Hindlimb muscle (tissue), 1 donor: ENCODE measurements at places on chromosomes 11 and 22. TPM values are rescaled to one million over a fixed set of nuclear protein-coding genes. Genes with fewer than 3 reads are reported as not detected.

DNA sequence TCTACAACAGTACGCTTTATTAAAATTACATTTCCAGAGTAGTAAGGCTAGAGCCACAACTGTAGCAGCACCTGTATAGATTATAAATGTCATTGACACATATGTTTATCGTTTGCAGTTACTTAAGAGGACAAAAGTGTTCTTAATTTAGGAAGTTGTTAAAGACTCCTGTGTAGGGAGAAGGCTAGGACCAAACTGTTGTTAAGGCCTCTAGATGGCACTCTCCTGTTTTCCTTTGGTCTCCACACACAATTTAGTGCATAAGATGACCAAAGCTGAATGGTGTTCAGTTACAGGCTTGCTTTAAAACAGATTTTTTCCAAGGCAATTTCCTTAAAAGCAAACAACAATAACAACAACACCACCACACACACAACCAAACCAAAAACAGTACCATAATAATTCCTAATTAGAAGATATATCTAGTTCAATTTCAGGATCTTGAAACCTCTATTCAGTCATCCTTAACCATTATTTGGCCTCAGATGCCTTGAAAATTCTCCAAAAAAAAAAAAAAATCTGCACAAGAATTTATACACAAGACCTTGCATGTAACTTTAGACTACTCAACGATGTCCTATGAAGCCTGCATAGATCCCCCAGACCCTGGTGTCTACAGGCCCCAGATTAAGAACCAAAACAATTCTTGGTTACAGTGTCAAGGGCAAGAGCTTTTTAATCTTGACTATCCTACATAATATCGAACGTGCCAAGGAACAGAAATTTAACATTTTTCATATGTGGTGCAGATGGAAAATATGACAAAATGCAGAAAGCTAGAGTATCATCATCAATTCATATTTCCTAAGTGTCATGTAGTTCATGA is 42.6 kb upstream of the APOA1 start:
- peak; percentile 58 for DNase-seq

DNA sequence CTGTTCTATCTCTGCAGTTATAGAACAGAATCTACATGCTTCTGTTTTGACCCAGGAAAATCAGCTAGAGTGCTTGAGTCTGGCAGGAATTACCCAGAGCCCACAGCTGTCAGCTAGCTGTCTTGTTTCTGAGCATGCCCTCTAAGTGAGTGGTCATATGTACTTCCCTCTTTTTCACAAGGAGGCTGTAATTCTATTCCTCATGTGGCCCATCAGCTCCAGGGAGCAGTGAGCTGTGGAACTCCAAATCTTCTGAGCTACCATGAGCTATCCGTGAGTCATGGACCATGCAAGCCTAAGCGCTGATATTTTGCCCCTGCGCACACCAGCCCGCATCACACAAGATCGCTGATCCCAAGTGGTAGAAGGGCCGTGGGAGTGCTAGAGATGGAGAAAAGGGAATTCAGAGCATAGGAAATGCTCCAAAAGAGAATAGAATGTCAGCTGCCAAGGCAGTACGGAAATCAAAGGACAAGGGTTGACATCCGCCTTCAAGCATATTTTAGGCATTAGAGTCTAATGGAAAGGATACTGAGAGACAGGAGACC is 5.4 kb downstream of the FJX1 start:
- DNase-seq, result no peak

DNA sequence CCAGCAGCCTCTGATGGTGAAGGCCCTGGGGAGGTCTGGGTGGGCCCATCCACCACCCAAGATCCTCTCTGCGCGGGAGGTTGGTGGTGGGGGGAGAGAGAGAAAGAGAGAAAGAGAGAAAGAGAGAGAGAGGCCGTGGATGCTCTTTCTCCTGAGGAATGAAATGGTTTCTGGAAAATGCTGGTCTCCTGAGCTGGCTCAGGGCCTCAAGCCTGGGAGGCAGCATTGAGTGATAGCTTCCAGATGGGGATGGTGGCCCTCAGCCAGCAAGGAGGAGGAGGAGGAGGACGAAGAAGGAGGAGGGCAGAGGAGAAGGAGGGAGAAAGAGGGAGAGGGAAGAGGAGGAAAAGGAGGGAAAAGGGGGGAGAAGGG is 4.6 kb downstream of the TSPAN32 start:
- DNase-seq, result peak; percentile 93

DNA sequence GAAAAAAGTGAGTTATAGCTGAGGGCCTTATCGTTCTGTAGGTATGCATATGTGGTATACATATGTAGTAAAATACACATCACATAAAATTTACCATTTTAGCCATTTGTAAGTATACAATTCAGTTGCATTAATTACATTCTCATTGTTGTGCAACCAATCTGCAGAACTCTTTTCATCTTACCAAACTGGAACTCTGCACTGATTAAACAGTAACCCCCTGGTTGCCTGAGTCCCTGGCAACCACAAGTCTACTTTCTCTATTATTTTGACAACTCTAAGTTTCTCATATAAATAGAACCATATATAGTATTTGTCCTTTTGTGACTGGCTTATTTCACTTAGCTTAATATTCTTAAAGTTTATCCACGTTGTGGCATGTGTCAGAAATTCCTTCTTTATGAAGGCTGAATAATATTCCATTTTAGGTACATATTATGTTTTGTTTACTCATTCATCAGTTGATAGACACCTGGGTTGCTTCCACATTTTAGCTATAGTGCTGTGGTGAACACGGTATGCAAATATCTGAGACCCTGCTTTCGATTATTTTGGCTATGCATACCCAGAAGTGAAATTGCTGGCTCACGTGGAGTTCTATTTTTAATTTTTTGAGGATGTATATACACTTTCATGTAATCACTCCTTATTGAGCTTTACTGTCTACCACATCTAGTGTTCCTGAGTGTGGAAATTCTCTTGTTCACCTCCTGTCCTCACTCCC is 1.6 kb upstream of the DDX10 start:
- no peak for DNase-seq

DNA sequence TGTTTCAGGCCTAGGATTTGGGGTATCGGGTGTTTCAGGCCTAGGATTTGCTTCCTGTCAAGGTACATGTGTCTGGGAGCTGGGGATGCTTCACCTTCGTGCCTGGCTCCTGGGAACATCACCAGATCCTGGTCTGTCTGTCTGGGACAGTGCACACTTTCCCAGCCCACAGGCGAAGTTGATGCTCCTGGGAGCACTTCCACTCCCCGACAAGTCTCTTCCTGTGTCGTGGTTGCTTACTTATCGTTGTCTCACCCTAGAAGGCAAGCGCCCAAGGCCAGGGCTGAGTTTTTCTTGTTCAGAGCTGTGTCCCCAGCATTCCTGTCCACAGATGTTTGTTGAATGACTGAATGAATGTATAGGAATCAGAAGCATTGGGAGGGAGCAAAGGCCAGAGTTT is 71.5 kb downstream of the LINC01488 start:
- no peak for DNase-seq

DNA sequence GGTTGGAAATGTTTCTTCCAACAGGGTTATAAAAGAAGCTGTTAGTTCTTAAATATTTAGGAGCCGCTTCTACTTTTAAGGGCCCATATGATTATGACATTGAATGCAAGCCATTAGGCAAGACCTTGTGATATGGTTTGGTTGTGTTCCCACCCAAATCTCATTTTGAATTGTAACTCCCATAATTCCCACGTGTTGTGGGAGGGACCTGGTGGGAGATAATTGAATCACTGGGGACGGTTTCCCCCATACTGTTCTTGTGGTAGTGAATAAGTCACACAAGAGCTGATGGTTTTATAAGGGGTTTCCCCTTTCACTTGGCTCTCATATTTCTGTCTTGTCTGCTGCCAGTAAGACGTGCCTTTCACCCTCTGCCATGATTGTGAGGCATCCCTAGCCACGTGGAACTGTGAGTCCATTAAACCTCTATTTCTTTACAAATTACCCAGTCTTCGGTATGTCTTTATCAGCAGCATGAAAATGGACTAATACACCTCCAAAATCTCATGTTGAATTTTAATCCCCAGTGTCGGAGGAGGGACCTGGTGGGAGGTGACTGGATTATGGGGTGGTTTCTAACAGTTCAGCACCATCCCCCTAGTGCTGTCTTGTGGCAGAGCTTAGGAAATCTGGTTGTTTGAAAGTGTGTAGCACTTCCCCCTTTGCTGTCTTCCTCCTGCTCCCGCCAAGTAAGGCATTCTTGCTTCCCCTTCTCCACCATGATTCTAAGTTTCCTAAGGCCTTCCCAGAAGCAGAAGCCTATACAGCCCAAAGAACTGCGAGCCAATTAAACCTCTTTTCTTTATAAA is 4.3 kb downstream of the CD59 start:
- no peak for DNase-seq

- no peak for DNase-seq
These were observed 171.4 kb upstream of the FAT3 start for GRCh38 chr11:92053216-92053615.

- DNase-seq, result no peak
These were observed 81.3 kb downstream of the CTNND1 start for GRCh38 chr11:57842873-57843272.

DNA sequence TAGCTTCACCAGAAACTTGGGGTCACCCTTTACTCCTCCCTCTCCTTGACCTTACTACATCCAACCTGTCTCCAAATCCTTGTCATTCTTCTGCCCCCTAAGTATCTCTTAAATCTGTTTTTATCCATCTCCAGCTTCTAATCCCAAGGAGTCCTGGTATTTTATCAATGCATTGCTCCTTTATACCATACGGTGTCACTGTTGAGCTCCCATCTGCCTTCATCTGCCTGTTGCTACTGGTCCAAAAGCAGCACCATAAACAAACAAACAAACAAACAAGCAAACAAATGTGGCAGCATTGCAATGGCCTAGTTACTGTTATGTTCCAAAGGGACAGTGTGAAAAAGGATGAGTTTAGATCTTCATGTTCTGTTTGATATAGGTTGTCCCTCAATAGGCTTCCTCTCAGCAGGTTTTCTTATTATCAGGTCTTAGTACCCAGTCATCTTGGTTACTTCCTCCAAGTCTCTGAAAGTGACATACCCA is 34.2 kb downstream of the DNHD1 start:
- DNase-seq, result peak; percentile 63

DNA sequence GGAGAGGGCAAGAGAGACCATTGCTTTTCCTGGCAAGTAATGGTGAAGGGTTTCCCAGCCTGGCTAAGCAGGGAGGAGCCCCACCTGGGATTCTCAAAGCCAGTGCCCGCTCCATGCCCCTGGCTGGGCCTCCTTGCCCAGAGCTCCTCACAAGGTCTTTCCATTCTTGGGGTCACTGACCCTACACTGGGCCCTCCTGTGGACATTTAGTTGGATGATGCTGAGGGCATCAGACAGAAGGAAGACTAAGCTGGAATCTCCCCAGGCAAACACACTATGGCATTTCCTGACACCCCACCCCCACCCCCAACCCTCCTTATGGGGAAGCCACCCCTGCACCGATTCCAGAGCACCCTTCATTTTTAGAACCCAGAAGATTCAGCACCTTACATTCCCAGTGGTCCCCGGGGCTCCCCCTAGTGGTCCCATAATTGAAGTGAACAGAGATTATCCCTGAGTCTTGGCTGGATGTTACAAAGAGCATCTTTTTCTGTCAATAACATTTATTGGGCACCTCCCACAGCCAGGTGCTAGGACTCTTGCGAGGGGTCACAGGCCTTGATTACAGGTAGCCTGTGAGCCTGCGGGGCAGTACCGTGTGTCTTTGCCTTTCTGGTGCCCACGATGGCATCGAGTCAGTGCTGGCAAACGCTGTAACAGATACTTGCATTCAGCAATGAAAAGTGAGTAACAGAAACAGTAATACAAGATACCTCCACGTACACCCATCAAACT is 548.5 kb downstream of the BUD13 start:
- DNase-seq, result no peak

DNA sequence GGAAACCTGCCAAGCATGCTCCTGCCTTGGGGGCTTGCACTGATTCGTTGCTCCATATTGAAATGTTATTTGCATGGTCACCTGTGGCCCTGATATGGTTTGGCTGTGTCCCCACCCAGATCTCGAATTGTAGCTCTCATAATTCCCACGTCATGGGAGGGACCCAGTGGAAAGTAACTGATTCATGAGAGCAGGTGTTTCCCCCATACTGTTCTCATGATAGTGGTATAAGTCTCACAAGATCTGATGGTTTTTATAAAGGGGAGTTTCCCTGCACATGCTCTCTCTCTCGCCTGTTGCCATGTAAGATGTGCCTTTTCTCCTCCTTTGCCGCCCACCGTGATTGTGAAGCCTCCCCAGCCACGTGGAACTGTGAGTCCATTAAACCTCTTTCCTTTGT is 402.4 kb downstream of the ETS1 start:
- no peak for DNase-seq

DNA sequence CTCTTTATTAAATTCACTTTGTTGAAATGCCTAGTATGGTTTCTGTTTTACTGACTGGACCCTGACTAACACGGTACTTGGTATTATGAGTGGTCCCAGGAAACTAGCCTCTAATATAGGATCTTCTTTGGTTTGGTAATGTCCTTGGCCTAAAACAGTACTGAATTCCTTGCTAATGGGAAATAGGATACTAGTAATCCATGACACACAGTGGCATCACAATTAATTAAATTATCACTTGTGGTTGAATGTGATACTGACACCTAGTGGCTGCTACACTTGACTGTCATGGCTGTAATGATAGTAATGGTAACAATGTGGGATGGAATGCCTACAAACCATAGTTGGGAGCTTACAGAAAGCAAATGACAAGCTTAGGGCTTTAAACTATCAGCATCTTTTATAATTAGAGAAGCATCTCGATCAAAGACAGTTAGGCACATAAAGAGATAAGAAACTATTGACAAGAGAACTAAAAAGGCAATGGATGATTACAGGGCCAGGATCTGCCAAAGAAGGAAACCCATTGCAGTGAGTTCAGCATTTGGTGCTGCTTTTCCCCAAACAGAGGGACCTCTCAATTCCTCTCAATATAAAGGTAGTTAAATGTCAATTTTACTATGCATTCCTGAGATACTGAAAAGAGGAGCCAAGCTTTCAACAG is 8.6 kb downstream of the DNHD1 start:
- DNase-seq, result no peak

Gene NEFH
- polyA plus RNA-seq, result 1.9 TPM

Gene ADAMTS8
- 9.5 TPM for polyA plus RNA-seq

Gene ARHGEF17
- 60.3 TPM for polyA plus RNA-seq

Gene DNAJB7
- 0.40 TPM for polyA plus RNA-seq

Gene NAGA
- 19.9 TPM for polyA plus RNA-seq

Gene C11orf91
- polyA plus RNA-seq, result not detected

Gene GAL3ST1
- 6.5 TPM for polyA plus RNA-seq

Gene EHF
- 0.22 TPM for polyA plus RNA-seq

Gene CDC45
- polyA plus RNA-seq, result 7.4 TPM

Gene FAM227A
- 0.77 TPM for polyA plus RNA-seq

Gene B4GAT1
- 22.0 TPM for polyA plus RNA-seq

Gene OR4C15
- not detected for polyA plus RNA-seq

Gene SAA2
- not detected for polyA plus RNA-seq

Gene APOL6
- polyA plus RNA-seq, result 2.8 TPM
